ENCODE measurements at places on chromosomes 1 and 21.

- no peak for DNase-seq
These were observed 11.8 kb upstream of the OTUD7B start for GRCh38 chr1:150022357-150022756.

DNA sequence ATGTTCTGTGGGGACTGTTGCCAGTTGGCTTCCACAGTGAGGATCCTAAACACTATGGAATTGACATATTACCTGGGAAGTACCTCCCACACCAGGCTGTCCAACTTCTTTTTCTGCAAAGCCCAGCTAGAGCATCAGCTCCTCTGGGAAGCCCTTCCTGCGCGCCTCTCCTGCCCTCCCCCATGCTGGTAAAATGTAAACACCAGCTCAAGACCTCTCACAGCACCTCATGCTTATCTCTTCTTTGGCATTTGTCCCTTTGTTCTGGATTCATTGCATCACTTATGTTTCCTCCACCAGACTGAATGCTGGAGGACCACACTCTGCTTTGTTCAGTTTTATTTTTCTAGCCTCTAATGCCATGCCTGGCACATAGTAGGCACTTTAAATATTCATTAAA lies 172.1 kb downstream of the HHAT start:
- DNase-seq, result no peak

DNA sequence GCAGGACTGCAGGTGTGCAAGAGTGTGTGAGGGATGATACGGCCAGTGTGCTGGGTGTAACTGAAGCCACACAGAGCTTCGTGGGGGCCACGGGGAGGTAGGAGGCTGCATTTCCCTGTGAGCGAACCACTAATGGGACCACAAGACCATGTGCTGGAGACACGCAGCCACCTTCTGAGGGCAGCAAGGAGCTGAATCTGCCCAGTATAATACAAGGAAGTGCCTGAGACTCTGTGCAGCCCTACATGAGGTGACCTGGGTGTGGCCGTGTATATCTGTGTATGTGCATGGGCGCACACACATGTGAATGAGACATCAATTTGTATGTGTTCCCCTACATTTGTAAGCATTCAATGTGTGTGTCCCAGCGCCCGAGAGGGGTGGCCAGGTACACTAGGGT lies 50.8 kb downstream of the CHD5 start:
- DNase-seq, result no peak

- DNase-seq, result no peak
These were observed 379.9 kb downstream of the PTBP2 start for GRCh38 chr1:97101509-97101908.

DNA sequence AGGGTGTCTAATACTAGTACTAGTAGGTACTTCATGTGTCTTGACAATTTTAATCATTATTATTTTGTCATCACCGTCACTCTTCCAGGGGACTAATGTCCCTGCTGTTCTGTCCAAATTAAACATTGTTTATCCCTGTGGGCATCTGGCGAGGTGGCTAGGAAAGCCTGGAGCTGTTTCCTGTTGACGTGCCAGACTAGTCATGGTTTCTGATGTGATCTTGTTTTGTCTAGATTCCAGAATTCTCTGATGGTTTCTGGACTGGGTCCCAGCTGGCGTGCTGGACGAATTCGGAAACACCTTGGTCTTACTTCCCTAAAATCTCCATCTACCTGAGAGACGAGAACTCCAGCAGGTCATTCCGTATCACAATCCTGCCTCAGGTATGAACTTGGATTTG lies 66.1 kb upstream of the FAM3B start:
- no peak for DNase-seq

GRCh38 chr1:60463786-60464185 lies 390.2 kb upstream of the C1orf87 start:
- DNase-seq, result no peak

All from hematopoietic multipotent progenitor cell treated with erythropoietin and hydrocortisone succinate and interleukin-3 and kit ligand, for 17 days (in vitro differentiated cells).